ENCODE measurements at places on chromosomes 7 and 10.

GRCh38 chr10:86357676-86358075, 8.9 kb downstream of the GRID1 start:
- no peak for DNase-seq

DNA sequence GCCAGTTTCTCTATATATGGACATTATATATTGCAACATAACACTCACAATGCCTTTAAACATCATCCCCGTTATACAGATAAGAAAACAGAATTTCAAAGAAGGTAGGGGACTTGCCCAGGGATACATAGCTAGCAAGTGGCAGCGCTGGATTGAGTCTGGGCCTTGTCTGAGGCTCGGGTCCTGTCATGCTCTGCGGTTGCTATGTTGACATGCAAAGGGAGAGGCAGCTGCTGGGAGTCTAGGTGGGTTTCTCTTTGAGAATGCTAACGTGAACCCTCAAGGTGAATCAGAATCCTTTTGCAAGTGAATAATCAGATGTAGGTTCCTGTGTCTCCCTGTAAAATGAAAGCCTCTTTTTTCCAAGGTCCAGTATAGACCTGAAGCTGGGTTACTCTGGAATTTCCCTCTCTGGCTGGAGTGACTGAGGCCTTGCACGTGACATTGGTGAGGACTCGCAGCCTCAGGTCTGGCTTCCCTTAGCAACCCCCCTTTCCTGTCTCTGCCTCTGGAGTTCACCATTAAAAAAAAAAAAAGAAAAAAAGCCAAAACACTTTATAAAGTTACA, 38.9 kb downstream of the TCF7L2 start:
- no peak for DNase-seq

GRCh38 chr7:76272851-76273497, 29.5 kb upstream of the HSPB1 start:
- DNase-seq, result no peak

DNA sequence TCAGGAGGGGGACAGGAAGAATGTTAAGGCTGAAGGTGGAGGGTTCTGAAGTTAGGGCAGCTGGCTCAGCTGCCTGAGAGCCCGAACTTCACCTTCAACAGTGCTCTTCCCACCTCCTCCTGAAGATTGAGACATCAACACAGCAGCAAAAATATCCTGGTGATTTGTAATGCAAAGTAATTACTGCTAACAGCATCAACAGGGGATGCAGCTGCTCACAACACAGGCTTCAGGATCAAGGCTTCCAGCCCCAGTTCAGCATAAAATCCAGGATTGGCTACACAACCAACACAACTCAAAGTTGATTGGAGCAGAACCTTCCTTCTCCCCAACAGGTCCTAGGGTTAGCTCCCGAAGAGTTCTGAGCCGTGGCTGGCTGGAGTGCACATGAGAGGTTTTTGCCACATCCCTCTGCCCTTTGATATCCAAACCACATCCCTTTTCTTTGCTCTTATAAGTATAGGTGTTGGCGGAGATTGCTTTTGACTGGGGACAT, 242.4 kb downstream of the KIAA1217 start:
- DNase-seq, result no peak

GRCh38 chr10:44460416-44460815, 75.5 kb upstream of the CXCL12 start:
- DNase-seq, result no peak

- no peak for DNase-seq
Observed at GRCh38 chr10:23345861-23346260, 1.3 kb upstream of the C10orf67 start.

DNA sequence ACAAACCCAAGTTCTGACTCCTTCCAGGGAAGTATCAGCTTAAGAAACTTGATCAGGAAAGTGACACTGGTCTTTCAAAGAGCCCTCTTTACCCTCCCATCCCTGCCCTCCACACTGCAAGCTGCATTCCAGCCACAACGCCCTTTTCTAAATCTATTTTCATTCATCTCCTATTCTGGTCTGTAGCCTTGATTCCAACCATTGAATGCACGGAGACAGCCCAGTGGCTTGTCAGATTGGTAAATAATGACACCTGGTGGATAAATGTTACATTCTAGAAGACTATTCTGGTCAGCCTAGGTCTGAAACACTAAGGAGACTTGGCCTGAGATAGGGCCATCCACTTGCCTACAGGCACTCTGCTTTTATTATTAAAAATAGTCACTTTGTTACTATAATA, 20.9 kb downstream of the MORN4 start:
- DNase-seq, result no peak

DNA sequence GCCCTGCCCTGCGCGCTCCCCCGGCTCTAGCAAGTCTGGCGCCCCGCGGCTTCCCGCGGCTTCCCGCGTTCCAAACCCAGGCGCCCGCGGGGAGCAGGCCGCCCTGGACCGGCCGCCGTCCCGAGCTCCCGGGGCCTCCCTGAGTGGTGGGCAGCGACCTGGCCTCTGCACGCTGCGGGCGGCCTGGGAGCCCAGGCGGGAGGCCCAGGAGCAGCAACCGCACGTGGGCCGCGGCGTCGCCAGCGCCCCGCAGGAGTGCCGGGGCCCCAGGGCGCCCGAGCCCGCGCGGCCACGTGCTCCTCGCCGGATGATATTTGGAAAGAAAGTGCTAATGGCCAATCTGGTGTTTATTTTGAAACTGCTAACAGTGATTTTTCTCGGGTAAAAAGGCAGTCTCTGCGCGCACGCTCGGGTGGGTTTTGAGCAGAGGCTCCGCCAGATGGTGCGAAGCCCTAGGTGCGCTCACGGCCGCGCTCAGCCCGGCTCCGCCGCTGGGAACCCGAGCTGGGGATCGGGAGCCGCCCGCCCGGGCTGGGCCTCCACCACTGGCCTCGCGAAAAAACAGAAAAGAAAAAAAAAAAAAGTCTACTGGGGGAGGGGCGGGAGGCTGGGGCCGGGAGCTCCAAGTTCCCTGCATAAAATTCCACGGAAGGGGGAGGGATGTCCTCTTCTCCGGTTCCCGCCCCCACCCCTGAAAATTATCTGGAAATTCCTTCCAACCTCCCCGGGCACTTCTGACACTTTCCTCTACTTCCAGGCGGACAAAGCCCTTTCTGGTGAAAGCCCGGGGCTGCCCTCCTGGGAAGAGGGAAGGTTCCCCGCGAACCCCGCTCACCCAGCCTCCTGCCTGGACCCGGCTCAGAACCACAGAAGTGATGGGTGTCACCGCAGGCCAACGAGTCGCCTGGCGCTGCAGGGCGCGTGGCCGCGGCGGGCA, 4.3 kb downstream of the EBF3 start:
- DNase-seq, result no peak

- no peak for DNase-seq
Observed at GRCh38 chr10:36504758-36505157, 620.6 kb upstream of the ANKRD30A start.

- no peak for DNase-seq
Observed at GRCh38 chr10:115659616-115660015, 566.5 kb downstream of the ATRNL1 start.

DNA sequence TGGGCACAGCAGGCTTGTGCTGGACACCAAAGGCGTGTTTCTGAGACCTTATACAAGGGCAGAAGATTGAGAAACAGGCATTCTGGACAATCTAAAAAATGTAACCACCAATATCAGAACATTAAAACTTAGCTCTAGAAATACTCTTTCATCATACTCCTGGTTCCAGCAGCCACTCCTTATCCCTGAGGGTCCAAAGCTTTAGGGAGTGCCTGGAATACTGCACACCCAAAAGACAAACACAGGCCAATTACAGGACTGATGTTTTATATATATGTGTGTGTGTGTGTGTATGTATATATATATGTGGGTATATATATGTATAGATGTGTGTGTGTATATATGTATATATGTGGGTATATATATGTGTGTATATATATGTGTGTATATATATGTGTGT, 39.6 kb downstream of the FAM171A1 start:
- DNase-seq, result no peak

DNA sequence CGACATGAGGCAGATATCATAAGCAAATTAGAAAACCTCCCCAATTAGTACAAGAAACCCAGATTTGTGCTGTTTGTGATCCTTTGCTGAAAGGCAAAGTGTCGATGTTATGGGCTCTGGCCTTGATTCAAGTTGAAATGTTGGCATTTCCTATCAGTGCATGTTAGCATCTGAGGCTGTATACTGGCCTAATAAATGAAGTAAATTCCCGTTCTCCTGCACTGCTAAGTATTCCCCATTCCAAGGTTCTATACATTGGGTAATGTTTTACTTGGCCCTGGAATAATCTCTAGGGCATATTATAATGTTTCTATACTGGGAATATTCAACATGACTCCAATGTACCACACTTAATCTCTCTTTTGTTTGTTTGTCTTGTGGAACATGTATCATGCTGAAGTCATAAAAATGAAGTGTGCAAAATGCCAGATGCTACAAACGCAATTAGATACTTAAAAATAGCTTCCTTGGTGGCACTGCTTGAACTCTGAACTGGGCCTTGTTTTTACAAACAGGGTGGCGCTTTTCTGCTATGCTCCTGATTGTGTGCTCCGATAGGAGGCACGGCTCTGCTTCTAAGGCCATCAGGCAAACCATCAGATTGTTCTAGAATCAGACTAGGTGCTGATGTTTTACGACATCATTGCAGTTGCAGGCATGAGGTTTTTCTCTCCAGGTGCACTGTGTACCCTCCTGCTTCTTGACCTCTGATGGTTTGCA, 156.7 kb upstream of the TCF7L2 start:
- DNase-seq, result no peak

DNA sequence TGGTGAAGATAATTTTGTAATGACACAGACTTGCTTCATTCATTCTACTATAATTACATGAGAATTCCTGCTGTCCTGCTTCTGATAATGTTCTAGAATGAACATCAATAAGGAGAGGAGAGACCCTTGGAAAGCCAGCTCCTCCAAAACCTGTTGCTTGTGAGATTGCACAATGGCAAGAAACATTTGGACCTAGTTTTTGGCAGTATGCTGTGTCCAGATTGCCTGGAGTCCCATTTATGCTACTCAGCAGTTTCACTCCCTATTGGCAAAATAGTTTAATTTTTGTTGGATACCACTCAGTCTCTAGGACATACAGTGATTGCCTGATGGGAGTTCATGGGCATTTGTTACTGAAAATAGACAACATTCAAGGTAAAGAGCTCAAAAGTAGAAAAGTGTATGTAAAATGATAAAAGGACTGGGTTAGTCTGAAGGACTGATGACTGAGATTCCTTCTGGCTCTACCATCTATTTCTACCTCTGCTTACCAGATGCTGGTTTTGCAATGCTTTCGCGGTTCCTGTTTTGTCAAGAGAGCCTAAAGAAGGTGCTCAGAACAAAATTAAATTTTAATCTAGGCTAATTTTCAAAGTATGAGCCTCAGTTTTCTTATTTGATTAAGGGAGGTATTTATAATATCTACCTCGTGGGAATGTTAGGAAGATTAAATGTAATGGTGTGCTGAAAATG, 8.0 kb upstream of the ACTR3B start:
- no peak for DNase-seq

- no peak for DNase-seq
Observed at GRCh38 chr10:117007080-117007479, 2.1 kb upstream of the SHTN1 start.

- no peak for DNase-seq
Observed at GRCh38 chr7:100983451-100984187, 14.3 kb downstream of the MUC12 start.

DNA sequence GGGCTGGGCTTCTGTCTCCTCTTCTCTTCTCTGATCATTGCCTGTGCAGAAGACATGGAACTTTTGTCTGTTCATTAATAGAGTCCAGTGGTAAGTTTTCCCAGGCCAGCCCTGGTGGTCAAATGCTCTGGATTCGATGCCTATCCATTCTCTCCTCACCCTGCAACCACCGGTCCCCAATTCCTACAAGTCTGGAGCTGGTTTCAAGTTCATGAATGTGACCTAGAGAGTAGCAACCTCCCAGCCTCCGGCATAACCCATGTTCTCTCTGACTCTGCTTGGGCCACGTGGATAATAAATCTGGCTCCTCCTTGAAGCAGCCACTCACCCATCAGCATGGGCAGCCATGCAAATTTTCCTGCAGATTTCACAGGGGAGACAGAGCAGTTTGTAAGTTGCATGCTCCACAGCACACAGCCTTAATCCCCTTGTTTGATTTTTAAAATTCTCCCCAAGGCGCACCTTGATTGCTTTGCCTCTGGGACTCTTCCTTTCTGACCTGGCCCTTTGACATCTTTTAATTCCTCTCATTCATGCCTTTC, 37.3 kb upstream of the PDZD8 start:
- no peak for DNase-seq

GRCh38 chr7:39527296-39527695, 38.9 kb upstream of the YAE1 start:
- no peak for DNase-seq

GRCh38 chr10:1853801-1854200, 116.5 kb upstream of the ADARB2 start:
- DNase-seq, result no peak

- DNase-seq, result no peak
Observed at GRCh38 chr7:2808891-2809665, 35.0 kb downstream of the GNA12 start.

- no peak for DNase-seq
Observed at GRCh38 chr10:36943544-36943943, 181.9 kb upstream of the ANKRD30A start.

DNA sequence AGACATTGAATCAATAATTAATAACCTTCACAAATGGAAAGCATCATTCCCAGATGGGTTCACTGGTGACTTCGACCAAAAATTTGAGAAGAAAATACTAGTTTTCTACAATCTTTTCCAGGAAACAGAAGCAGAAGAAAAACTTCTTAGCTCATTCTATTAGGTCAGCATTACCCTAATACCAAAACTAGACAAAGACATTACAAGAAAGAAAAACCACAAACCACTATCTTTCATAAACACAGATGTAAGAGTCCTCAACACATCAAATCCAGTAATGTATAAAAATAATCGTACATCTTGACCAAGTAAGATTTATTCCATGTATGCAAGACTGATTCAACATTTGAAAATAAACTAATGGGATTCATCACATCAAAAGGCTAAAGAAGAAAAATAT, 64.0 kb upstream of the CDK1 start:
- no peak for DNase-seq

- no peak for DNase-seq
Observed at GRCh38 chr7:151740081-151740851, 136.6 kb downstream of the PRKAG2 start.

- DNase-seq, result no peak
Observed at GRCh38 chr7:123682690-123683089, 27.0 kb downstream of the LMOD2 start.

- no peak for DNase-seq
Observed at GRCh38 chr10:109957092-109957797, 33.9 kb upstream of the XPNPEP1 start.

DNA sequence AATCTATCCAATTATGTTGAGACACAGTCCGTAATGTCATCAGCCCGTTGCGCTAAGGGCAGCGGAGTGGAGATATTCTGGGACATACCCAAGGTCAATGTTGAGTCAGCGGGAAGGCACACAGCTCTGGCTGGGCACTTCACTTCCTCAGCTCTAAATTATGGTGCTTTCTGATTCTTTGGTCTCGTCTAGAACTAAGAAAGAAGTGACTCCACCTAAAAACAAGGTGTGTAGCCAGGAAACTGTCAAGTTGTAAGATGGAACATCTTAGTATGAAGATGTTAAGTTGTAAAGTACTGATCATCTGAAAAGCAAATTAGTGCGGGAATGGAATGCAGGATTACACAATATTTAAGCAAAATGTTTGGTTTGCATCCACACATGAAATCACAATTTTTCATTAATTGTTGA, 43.1 kb downstream of the BAIAP2L1 start:
- DNase-seq, result no peak

GRCh38 chr10:121681997-121682687, 83.9 kb upstream of the FGFR2 start:
- no peak for DNase-seq

Measured in KG1 (cell line).